ENCODE measurements at places on chromosomes 7 and 10. TPM values are rescaled to one million over a fixed set of nuclear protein-coding genes. Genes with fewer than 3 reads are reported as not detected.

GRCh38 chr10:101076630-101077029, 14.8 kb downstream of the KAZALD1 start:
- no peak for DNase-seq

Gene C7orf57
- total RNA-seq = 0.15 TPM

Gene BLOC1S2
- 54.6 TPM for total RNA-seq

- DNase-seq = no peak
Measured at GRCh38 chr10:11261687-11262493, 244.2 kb downstream of the CELF2 start.

DNA sequence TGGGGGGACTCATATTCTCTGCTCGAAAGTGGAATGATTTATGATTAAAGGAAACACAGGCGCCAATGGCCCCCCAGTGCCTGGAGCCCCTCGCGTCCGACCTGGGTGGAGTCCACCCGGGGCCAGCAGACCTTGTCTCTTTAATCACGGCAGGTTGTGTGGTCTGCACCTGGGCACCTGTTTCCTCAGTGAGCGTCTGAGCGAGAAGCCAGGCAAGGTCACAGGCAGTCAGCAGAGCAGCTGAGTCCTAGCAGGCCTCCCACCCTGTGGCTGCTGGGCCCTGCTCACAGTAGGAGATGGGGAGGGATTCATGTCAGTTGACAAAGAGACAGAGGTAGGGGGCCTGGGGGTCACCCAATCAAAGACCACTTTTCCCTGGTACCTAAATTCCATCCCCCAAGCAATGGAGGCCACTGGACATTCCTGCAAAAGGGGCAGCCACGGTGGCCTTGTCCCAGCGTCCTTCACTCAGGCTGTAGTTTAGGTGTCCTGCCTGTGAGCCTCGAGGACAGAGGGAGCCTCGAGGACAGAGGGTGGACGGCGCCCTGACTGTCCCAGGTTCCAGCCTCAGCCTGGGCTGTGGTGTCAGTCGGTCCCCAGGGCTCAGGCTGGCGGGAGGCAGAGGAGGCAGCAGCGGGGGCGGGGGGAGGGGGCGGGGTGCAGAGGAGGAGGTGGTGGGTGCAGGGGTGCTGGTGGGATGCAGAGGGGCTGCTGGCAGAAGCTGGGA, 49.5 kb upstream of the CFAP46 start:
- no peak for DNase-seq

Gene TRIL
- total RNA-seq = not detected

DNA sequence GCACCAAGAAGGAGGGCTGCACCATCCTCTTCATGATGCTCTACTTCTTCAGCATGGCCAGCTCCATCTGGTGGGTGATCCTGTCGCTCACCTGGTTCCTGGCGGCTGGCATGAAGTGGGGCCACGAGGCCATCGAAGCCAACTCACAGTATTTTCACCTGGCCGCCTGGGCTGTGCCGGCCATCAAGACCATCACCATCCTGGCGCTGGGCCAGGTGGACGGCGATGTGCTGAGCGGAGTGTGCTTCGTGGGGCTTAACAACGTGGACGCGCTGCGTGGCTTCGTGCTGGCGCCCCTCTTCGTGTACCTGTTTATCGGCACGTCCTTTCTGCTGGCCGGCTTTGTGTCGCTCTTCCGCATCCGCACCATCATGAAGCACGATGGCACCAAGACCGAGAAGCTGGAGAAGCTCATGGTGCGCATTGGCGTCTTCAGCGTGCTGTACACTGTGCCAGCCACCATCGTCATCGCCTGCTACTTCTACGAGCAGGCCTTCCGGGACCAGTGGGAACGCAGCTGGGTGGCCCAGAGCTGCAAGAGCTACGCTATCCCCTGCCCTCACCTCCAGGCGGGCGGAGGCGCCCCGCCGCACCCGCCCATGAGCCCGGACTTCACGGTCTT, 1.9 kb downstream of the FZD1 start:
- no peak for DNase-seq

DNA sequence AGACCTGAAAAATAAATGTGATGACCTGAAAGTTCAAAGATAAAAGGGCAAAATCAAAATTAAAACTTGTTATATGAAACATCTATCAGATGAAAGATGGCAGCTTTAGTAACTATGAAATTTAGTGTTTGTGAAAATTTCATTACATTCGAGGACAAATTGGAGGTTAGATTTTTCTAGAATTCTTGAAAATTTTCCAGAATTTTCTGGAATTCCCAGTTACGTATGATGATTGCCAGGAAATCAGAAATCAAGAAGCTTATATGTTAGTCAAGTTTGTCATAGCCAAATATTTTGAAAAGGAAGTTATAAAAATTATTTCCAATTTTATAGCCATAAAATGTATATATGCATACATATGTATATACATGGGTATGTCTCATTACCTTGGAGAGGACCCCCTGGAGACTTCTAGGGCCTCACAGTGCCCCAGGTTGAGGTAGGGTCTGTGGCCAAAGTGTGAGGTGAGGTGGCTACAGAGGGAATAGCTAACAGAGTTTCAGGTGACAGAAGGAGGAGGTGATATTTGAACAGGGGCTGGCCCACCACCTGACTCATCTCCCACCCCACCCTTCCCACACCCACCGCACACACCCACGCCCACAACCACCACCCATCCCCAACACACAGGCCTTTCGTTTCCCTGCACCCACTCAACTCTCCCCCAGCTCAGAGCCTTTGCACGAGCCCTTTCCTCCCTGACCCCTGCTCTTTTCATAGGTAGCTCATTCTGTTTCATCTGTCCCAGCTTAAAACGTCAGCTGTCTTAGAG, 21.5 kb downstream of the C10orf105 start:
- no peak for DNase-seq

Gene KIFBP
- total RNA-seq = 26.9 TPM

- no peak for DNase-seq
Measured at GRCh38 chr10:111852801-111853200, 330.8 kb downstream of the GPAM start.

Gene DLG5
- total RNA-seq = 44.8 TPM

- no peak for DNase-seq
Measured at GRCh38 chr7:83306502-83306901, 143.8 kb upstream of the PCLO start.

DNA sequence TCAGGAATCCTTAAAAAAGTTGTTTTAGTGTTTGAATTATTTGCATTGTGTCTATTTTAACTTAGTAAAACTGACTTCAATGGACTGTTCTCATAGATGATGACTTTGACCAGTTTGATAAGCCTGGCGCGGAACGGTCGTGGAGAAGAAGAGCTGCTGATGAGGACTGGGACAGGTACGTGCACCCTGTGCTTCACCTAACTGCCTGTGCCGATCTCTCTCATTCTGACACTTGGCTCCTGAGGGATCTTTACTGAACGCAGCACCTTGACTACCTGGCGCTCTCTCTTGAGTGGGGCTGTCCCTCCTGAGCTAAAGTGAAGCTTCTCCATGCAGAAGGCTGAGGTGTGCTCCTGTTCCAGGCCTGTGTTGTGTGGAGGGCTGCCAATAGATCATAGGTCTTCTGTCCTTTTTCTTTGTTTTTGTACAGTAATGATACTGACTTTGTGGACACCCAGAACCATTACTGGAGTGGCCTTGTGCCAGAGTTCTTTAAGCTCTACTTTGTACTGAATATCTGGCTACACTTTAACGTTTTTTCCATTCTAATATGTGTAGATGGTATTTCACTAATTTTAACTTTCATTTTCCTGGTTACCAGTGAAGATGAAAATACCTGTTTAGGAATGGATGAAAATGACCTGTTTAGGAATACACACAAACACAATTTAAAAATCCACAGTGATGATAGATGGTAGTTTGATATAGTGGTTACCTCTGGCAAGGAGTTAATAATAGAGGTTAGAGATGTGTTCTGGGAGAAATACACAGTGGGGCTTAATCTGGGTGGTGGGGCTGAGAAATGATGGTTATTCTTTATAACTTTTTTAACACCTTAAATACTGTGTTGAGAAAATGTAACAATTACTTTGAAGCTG, 20.9 kb downstream of the RBM33 start:
- DNase-seq = no peak

Gene EPHB4
- total RNA-seq = 61.1 TPM

Gene GPR26
- not detected for total RNA-seq

Gene UNCX
- not detected for total RNA-seq

- no peak for DNase-seq
Measured at GRCh38 chr10:125161707-125162119, 1.4 kb upstream of the CTBP2 start.

Gene PPP1R17
- total RNA-seq = not detected

Gene GIMAP1
- 0.10 TPM for total RNA-seq

DNA sequence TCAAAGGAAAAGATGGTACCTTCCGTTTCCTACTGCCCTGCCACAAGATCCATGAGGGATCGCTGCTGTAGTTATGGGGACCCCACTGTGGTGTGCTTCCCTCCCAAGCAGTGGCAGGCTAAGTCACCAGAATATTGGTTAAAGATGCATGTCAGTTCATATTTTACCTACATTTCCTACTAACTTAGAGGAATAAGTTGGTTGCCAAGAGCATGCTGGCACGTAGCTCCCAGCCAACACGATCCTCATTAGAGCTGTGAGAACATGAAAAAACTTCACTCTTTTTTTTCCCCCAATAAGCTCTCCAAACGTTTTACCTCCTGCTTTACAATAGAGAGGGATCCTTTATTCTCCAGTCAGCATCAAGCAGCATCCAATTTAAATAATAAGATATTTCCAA, 203.7 kb downstream of the TRIL start:
- no peak for DNase-seq

DNA sequence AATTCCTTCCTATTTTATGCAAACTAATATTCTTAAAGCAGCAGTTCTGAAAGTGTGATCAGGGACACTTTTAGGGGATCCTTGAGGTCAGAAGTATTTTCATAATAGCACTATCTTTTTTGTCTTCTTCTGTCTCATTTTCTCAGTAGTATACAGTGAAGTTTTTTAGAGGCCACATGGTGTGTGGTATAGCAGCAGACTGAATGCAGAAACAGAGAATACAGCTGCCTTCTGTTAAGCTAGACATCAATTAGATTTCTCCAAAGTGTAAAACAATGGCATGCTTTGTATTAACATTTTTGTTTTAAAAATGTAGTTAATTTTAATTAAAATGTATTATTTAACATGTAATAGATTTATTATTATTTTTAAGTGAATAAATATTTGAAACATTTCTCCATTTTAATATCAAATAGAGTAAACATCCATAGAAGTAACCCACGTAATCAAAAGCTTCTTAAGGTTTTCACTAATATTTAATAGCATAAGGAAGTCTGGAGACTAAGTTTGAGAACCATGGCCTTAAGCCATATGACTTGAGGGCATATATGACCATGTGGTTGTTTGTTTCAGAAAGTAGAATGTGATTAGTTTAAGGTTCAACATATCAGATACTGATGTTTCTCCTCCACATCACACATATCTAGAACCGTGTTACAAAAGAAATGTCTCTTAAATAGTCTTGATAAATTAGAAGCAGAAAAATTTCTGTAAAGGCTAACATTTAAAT, 94.0 kb downstream of the PRKG1 start:
- no peak for DNase-seq

DNA sequence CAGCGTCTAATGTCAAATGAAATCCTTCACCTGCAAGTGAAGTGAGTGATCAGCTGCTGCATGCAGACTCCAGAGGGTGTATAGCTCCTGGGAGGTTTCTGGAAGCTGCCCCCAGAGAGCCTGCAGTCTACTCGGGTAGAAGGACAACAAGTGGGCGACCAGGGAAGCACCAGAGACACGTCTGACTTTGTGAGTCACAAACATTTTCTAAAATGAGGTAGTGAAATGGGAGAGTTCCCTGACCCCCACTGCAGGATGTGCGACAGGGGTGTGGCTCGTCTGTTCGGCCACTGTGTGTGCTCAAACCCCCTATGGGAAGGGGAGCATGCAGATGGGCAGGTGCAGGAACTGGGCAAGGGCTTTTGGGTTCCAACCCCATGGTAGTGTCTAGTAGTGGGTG, 177.1 kb upstream of the PRKCQ start:
- no peak for DNase-seq

GRCh38 chr10:77889277-77889903, 37.2 kb downstream of the DLG5 start:
- DNase-seq = peak; percentile 80

Gene ARL4A
- 44.6 TPM for total RNA-seq

Gene FFAR4
- not detected for total RNA-seq

DNA sequence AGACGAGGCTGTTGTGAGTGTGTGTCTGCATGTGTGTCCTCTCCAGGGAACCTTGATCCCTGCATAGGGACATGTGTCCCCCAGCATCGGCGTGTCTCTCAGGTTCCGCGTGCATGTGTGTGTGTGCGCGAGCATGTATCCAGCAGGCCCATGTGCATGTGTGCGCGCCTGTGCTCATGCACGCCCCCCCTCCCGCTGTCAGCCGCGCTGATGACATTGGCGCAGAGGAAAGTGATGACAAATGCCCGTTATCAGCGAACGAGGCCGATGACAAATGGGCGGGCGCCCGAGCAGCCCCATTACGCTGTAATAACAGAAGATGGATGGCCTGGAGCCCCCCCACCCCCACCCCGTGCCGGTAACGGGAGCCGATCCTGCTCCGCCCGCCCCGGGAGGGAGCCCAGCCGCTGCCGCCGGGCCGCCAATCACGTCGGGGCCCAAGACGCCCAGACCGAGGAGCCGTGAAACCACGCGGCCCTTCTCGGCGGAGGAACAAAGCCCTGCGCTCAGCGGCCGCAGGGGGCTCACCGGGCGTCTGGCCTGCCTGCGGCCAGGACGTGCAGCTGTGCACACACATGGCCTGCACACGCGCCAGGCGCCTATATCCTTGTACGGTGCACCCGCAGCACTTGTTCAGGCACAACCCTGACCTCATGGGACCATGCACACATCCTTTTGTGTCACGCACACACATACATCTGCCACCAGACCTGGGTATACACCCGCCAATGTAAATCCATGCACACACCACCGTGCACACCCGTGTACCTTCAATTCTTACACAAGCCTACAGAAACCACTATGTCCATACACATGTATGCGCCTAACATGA, 21.5 kb downstream of the POLL start:
- no peak for DNase-seq

DNA sequence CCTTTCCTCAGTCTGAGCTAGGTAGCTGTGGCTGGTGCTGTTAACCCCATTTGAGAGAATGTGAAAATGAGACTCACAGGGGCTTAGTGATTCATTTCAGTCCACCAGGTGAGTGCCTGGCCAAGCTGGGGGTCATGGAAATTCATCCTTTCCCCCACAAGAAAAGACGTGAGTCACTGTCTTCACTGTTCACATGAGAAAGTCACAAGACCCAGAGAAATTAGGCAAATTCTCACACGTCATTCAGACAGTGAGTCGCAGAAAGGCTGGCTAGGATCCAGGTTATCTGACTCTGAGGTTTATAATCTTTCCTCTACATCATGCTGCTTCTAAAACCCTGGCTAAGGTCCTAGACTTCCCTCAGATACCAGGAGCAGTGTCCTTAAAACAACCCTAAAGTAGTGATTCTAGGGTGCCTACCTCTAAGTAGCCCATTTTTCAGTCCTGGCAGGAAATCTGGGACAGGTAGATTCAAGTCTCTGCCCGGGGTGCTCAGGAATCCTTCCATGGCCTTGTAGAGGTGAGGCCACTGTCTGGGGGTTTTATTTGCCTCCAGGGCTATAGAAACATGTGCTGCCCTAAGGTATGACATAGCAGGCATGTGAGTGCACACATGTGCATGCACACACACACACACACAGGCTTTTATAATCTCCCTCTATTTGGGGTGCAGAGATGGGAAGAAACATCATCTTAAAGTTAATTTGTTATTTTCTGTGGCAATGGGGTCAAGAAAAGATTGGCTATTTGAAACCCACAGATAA, 427.9 kb upstream of the CELF2 start:
- DNase-seq = no peak

Gene SLC26A5
- total RNA-seq = 0.15 TPM
